ENCODE measurements at places on chromosomes 2 and 18.

GRCh38 chr2:190657474-190658255, 8.8 kb downstream of the NAB1 start:
- DNase-seq = no peak

DNA sequence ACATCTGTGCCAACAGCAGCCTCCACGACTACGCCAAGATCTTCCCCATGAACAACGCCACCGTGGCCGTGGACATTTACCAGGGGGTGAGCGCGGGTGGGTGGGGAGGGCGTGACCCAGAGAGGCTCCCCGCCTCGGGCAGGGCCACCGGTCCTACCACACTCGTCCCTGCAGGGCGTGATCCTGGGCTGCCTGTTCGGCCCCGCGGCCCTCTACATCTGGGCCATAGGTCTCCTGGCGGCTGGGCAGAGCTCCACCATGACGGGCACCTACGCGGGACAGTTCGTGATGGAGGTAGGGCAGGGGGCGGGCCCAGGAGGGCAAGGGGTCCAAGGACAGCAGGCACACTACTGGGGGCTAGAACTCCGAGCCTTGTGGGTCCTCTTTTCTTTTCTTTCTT, 8.5 kb upstream of the CTDSP1 start:
- DNase-seq = no peak

DNA sequence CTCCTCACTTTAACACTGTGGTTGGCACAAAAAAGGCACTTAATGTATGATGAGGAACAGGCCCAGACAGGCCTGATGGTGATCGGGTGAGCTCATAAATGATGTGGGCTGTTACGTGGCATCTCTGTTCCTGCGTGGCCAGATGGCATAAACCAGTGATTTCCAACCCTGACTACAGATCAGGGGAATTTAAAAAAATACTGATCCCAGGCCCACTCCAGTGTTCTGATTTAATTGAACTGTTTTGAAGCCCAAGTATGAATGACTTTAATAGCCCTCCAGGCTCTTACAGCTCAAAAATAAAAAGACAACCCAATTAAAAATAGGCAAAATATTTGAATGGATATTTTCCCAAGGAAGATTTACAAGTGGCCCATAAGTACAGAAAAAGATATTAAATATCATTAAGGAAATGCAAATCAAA, 48.2 kb downstream of the LIPG start:
- DNase-seq = no peak

- no peak for DNase-seq
Observed at GRCh38 chr2:19649142-19649541, 252.6 kb downstream of the TTC32 start.

- no peak for DNase-seq
Observed at GRCh38 chr2:159637988-159638501, 21.7 kb upstream of the BAZ2B start.

DNA sequence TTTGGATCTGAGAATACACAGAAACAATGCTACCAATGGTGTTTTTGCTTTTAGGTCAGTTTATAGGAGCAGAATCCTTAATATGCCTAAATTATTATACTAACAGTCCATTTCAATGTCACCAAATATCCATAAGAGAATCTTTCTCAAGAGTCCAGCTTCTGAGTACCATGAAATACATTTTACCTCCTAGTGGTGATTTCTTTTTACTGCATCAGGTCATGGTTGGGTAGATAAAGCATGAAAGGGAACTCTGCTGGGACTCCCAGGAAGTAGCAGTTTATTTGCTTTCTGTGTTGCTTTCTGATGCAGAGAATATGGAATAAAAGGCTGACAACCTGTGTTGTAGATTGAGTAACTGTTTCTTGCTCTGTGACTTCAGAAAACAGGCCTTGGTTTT, 115.6 kb downstream of the PPP1R1C start:
- DNase-seq = no peak

DNA sequence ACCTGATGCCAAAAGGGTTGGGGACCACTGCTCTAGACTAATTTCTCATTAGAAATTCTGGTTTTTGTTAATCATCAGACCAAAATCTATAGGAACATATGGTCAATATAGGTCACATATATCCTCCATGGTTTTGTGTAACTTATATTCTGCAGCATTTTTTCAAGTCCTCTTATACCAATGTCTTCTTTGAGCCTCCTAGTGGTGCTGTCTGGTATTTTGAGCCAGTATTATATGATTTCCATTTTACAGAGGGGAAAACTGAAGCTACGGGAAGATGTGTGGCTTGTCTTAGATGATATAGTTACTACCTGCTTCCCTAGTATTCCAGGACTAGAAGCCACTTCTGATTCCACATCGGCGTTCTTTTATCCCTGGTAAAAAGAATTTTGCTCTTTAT, 13.8 kb downstream of the MAPK4 start:
- no peak for DNase-seq

DNA sequence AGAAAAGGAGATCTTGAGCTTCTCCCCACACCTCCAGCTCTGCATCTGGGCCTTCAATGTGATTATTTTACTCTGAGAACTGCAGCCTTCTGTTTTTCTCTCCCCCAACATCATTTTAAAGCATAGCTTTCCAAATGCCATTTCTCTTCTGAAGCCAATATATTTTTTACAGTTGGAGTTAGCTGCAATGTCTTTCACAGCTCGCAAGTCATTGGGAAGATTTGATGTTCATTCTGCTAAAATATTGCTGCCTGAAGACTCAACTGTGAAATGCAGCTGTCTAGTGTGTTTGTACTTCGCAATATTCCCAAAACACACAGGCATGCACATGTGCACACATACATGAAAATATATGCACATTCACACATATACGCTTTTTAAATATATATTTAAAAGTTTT, 295.3 kb downstream of the LRRTM1 start:
- DNase-seq = no peak

DNA sequence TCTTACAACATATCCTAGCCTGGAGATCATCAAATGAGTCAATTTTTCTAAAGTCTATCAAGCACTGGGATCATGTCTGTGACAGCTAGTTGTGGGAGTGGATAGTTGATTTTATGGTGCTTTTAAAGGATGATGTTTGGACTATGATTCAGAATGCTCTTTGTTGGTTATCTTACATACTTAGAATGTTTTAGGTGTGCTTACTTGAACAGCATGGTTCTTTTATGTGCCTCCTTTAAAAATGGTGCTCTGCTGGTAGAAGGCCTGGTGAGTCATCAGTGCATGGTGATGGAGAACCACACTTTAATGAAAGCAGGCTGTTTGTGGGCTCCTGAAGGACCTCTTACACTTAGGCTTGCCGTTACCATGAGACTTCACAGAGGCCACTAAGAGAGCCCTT, 682.7 kb upstream of the FANCL start:
- no peak for DNase-seq

- no peak for DNase-seq
Observed at GRCh38 chr2:177053716-177054115, 158.9 kb upstream of the HNRNPA3 start.

- DNase-seq = no peak
Observed at GRCh38 chr2:148955798-148956197, 80.8 kb downstream of the KIF5C start.
